Activated CD8-positive, alpha-beta memory T cell treated with anti-CD3 and anti-CD28 coated beads for 4 hours (primary cell): ENCODE measurements at places on chromosomes 2 and 18.

DNA sequence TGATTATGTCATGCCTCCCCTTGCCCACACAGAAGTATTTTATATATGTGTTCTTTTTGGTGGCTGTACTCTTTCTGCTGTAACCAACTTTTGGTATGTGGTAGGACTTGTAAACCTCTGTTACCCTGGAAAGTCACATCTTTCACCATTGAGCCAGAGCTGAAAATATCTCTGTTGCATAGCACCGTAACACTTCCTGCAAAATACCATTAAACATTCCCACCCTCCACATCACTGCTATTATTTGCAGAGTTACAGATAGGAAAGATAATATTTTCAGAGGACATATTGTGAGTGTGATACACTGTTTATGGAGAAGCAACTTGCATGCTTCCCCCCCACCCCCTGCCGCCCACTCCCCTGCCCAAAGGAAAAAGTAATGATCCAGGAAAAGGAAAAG is 44.8 kb downstream of the CAB39 start:
- no peak for DNase-seq

DNA sequence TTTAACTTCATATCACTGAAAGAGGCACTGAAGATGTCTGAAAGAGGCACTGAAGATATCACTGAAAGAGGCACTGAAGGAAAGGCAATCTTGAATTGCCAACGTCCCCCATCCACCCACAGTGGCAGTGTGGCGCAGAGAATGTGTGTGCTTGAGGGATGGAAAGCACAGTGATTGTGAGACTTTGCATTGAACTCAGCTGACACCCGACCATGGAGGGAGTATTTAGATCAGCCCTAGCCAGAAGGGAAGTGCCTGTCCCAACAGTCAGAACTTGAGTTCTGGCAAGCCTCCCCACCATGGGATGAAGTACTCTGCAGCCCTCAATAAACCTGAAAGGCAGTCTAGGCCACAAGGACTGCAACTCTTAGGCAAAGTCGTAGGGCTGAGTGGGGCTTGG is 33.8 kb downstream of the MAP4K3 start:
- no peak for DNase-seq

DNA sequence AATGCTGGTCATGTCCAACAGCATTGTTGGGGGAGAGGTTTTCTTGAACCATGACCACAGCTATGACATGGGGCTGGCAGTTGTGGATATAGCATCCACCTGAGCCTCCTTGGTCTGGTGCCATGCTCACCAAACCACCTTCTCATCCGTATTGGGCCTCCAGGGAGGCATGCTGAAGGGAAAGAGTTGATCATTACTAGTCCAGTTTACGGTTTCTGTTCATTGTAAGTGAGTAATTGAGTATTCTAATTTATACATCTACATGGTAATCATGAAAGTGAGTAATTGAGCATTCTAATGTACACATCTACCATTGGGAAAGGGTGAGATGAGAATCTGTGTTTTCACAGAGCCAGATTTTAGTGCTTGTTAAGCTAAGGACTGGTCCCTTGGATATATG is 6.8 kb downstream of the TMEM87B start:
- DNase-seq, result no peak

- DNase-seq, result no peak
Measured at GRCh38 chr18:199768-200167, 41.4 kb downstream of the USP14 start.

- DNase-seq, result no peak
Measured at GRCh38 chr2:20217041-20217970, 7.6 kb downstream of the SDC1 start.

DNA sequence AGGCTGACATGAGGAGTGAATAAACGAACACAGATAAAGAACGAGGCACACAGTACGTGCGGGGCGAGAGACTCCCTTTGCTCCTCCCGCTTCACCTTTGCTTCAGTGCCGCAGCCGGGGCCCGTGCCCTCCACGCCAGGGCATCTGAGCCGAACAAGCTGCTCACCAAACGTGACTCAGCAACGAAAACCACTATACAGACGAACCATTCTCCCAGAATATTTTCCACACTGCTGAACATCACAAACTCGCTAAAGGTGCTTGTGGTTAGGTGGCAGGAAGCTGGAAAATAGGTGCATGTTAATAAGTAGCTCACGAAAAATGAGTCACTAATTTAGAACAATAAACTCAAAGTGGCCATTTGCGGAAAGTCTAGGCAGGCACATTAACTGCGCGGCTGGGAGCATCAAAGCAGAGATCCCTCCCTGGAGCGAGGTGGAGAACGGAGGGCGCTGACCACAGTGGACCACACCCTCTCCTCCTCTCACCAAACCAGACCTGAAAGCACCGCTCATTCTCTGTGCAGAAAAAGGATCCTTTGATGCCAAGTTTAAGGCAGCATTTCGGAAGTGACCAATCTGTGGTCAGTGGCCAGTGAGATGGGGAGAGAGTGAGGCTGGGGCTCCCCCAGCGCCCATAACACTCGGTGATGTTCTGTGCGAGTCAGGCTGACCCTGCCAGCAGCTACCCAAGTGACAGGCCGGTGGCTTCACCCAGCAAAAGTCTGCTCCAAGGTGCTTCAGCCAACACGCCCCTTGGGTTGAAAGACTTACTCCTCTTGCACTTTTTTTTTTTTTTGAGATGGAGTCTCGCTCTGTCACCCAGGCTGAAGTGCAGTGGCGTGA is 153.2 kb downstream of the HDAC4 start:
- DNase-seq, result no peak

DNA sequence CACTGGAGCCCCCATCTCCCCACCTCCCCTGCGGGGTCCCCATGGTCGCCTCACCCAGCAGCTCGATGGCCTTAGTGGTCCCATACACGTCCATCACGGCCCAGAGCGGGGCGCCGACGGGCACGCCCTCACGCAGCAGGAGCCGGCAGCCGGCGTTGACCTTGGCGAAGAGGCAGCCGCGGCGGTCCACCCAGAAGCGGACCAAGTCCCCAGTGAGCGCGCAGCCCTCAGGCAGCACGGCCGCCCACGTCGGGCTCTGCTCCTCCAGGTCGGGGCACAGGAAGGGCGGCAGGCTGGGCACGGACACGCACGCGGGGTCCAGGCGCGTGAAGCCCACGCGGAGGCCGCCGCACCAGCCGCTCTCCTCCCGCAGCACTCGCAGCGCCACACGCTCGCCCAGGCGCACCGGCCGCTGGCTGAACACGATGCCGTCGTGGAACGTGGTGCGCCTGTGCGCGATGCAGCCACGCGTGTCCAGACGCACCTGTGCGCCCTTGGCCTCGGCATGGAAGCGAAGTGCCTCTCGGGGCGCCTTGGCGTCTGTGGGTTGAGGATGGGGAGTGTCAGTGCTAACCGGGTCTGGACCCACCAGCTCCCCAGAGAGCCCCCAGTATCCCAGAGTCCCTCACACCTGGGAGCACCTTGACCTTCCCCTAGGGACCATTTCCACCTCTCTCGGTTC is 4.6 kb downstream of the NEURL3 start:
- DNase-seq, result no peak

GRCh38 chr2:55408098-55408882 is 11.4 kb downstream of the CCDC88A start:
- DNase-seq, result no peak

- DNase-seq, result no peak
Measured at GRCh38 chr2:189347540-189347939, 93.7 kb upstream of the WDR75 start.

DNA sequence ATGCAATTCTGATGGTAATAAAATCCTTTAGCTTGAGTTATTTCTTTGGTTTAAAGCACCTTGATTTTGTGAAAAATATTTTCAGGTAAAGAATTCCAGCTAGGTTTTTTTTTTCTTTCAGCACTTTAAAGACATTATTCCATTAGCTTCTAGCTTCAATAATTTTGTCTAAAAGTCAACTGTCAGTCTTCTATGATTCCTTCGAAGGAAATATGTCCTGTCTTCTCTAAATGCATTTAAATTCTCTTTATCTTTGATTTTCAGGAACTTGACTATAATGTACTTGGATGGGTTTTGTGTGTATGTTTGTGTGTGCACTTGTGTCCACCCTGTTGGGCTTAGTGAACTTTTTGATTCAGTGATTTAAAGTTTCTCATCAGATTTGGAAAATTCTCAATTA is 4.7 kb downstream of the LONRF2 start:
- no peak for DNase-seq

DNA sequence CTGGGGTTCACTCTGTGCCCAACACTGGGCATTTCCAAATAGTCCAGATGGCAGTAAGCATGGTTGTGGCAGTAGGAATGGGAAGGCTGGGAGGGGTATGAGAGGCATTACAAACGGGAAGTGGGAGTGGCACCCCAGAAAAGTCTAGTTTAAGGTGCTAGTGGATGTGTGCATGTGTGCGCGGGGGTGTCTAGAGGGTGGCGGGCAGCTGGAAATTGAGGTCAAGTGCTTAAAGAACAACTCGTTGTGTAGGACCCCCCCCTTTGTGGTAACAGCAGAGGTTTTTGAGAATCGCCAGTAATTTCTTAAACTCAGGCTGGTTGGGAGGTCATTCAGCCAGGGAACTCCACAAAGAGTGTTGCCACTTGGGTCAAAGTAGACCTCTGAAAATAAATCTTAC is 69.9 kb downstream of the RHBDD1 start:
- no peak for DNase-seq

DNA sequence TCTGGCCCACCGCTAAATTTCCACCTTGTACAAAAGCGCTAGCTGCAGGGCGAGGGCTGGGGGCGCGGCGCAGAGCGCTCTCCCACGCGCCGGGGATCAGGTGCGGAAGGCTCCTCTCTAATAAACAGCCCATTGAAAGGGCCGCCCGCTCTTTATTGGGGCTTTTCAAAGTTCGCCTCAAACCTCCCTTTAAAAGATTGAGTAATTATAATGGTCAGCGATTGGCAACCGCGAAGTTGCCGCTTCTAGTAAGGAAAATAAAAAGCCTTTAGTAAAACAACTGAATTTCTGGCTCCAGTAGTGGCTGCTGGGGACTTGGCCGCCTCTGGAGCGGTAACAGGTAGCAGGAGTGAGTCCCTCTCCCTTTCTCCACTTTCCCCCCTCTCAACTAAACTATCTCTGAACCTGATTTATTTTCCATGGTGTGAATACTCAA is 755 bp downstream of the NEUROD1 start:
- no peak for DNase-seq

- DNase-seq, result no peak
Measured at GRCh38 chr18:79954791-79955190, 3.3 kb upstream of the SLC66A2 start.

DNA sequence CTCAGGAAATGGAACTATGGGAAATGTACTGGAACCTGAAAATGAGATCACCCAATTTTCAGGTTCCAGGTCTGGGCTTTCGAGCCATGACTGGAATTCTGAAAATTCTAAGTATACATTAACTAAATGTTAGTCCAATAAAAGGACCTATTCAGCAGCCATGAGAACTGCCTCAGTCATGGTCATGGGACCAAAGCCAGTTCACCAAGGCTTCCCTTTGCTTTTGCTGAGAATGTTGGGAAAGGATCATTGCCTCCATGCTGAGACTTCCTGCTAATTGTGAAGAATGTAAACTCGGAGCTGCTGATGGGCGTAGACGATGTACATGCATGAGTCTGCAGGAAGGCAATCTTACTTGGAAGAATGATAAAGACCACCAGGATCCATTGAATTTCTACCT is 624.4 kb upstream of the SOX11 start:
- DNase-seq, result no peak

DNA sequence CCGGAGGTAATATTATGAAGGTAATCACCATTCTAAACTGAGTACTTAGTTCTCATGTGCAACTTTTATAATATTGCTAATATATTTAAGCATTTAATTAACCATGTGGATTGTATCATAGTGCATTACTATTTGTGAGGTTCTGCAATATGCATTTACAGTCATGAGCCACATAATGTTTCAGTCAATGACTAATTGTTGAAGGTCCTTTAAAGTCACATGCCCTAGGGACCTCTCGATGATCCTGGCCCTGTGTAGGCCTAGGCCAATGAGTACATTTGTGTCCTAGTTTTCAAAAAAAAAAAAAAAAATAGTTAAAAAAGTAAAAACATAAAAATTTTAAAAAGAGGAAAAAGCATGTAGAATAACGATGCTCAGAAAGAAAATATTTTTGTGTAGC is 298.0 kb downstream of the DSEL start:
- no peak for DNase-seq

- DNase-seq, result peak; percentile 57
Measured at GRCh38 chr2:68909793-68910674, 38.8 kb upstream of the BMP10 start.

GRCh38 chr2:214695789-214696188 is 113.7 kb downstream of the BARD1 start:
- DNase-seq, result no peak

DNA sequence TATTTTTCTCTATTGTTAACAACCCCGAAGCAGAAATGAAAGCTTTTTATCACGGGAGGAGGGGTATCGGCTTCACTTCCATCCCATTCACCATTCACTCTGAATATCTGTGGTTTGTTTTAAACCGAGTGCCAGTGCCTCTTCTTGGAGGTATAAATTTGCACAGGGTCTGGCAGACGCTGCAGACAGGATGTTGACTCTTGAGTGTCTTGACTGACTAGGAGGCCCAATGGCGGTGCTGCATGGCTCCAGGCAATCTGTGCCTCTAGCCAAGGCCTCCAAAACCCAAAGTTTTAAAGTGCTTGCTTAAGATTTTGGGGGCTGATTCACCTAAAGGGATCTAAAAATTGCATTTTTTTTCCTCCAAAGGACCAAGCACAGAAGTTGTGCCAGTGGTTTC is 183.8 kb downstream of the LTBP1 start:
- DNase-seq, result no peak

- no peak for DNase-seq
Measured at GRCh38 chr2:19711470-19712372, 190.1 kb downstream of the TTC32 start.

GRCh38 chr2:15999596-16000469 is 59.5 kb downstream of the MYCN start:
- no peak for DNase-seq

GRCh38 chr2:10954856-10955818 is 43.4 kb downstream of the KCNF1 start:
- DNase-seq, result no peak

GRCh38 chr2:112605926-112606325 is 21.5 kb downstream of the CHCHD5 start:
- DNase-seq, result no peak

- DNase-seq, result no peak
Measured at GRCh38 chr18:58657081-58657480, 14.2 kb upstream of the MALT1 start.

DNA sequence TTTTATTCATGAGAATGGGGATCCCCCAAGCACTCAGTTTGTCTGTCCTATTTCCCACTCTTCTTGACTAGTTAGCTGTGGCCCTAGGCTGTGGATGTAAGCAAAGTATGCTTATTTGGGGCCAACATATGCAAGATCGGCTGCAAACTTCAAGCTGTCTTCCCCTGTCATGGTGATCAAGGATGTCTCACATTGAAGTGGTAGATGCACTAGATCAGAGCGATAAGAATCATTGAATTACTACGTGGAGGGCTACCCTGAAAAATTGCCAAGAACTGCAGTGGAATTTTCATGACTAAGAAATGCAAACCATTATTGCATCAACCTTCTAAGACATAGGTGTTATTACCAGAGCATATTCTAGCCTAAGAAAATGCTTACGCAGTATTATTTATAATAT is 527.4 kb downstream of the RNF144A start:
- no peak for DNase-seq
